Kidney (tissue), 22 donors: ENCODE measurements at places on chromosomes 7 and 10.

- H3K4me3 ChIP-seq = no peak overlapping the region
- no peak for DNase-seq
- H3K27me3 ChIP-seq = no peaks in the 10 kb centered on the region
- H3K36me3 ChIP-seq = no peaks in the 10 kb centered on the region
Measured at GRCh38 chr10:62665771-62666170, 138.7 kb upstream of the ADO start.

GRCh38 chr7:129913428-129913827, 39.3 kb downstream of the UBE2H start:
- DNase-seq = no peak
- H3K27me3 ChIP-seq = no peaks in the 10 kb centered on the region
- H3K27ac ChIP-seq = no peak overlapping the region
- no peak overlapping the region for H3K4me3 ChIP-seq

DNA sequence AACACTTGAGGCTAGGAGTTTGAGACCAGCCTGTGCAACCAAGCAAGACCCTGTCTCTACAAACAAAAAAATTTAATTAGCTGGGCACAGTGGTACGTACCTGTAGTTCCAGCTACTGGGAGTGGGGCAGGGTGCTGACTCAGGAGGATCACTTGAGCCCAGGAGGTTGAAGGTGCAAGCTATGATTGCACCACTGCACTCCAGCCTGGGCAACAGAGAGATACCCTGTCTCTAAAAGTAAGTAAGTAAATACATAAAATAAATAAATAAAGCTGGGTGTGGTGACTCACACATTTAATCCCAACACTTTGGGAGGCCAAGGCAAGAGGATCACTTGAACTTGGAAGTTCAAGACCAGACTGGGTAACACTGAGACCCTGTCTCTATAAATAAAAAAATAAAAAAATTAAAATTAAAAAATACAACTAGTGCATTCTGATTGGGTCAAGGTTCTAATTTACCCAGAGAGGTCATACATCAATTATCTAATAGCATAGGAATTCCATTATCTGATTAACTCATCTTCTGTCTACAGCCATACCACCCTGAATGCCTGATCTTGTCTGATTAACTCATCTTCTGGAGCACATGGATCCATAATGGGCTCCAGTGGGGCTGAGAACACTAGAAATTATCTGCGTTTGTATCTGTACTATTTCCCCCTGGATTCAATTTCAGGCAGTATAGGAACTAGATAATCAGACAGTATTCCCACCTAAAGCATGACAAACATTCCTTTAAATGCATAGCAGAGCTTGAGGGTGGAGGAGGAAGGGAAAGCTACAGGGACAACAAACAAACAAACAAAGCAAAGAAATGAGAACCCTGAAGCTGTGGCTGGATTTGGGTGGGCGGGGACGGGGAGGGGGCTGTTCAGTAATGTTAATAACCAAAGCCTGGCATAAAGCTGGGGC, 21.0 kb upstream of the HILPDA start:
- DNase-seq = no peak
- H3K4me1 ChIP-seq = no peaks in the 10 kb centered on the region
- H3K27me3 ChIP-seq = no peaks in the 10 kb centered on the region
- no peaks in the 10 kb centered on the region for H3K36me3 ChIP-seq
- no peak overlapping the region for H3K27ac ChIP-seq

- H3K4me1 ChIP-seq = no peaks in the 10 kb centered on the region
- H3K4me3 ChIP-seq = no peak overlapping the region
- no peaks in the 10 kb centered on the region for H3K36me3 ChIP-seq
- DNase-seq = no peak
- no peak overlapping the region for H3K27ac ChIP-seq
Measured at GRCh38 chr10:116038259-116038658, 234.7 kb downstream of the GFRA1 start.

- peak overlapping the region; percentile 36 for H3K4me3 ChIP-seq
- no peak overlapping the region for H3K27ac ChIP-seq
Measured at GRCh38 chr10:54469587-54470323, 331.3 kb downstream of the PCDH15 start.
